ENCODE measurements at places on chromosomes 5 and 9.

DNA sequence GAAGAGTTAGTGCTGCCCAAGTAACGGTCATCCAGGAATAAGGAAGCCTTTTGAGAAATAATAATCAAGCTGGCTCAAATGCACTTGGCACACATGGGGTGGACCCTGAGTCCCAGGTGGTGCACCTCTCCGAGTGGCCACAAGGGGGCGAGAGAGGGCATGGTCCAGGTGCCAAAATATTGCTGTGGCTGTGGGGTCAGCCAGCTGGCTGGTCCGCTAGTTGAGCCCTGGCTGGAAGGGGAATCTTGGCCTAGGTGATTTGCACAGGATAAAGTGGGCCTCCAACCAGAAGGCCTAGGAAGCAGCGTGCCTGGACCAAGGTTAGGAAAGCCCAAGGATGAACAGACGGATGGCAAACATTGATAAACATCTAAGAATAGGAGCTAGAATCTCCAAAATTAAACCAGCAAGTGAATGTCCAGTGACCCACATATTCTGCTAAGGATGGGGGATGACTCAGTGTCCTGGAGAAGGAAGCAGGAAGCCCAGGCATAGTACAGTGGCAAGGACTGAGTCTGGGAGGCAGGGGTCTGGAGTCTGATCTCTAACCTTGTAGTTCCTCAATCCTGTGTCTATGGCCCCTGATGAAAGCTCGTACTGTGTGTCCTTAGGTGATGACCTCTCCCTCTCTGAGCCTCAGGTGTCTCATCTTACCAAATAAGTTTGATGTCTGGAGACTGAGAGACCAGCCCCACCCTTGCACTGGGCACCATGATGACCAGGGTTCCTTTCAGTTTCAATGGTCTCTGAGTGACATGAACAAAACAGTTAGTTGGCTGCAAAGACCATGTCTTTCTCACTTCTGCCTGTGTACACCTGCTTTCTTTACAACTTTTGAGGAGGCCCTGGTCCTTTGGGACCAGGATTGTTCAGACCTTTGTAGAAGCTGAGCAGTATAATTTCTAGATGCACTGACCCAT lies 19.2 kb upstream of the SHB start:
- DNase-seq: peak; percentile 66

GRCh38 chr9:5633243-5633642 lies 4.3 kb downstream of the RIC1 start:
- DNase-seq: no peak

DNA sequence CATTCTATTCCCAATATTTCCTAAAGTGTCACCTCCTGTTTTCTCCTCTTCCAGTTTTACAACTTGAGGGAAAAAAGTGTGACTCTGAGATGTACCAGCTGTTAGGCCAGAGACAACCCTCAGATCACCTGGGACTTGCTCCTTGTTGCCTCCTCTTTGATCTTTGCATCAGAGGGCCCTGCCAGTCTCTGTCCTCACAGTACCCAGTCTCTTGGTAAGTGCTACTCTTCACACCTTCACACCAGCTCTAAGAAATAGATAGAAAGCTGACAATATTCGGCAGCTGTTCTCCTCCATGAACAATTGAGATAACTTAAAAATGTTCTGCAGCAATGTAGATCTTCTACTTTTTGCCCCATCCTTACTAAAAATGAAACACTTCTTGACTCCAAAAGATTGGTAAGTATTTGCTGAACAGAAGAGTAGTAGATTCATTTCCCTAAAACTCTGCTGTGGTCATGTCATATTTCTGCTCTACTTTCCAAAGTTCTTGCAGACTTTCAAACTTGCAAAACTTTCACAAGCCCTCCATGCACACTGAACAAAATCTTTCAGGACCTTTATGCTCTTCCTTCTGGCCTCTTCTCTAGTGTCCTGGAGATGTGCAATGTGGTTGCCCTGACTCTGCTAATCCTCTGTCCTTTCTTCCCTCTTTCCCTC lies 188.6 kb downstream of the SNX18 start:
- no peak for DNase-seq

DNA sequence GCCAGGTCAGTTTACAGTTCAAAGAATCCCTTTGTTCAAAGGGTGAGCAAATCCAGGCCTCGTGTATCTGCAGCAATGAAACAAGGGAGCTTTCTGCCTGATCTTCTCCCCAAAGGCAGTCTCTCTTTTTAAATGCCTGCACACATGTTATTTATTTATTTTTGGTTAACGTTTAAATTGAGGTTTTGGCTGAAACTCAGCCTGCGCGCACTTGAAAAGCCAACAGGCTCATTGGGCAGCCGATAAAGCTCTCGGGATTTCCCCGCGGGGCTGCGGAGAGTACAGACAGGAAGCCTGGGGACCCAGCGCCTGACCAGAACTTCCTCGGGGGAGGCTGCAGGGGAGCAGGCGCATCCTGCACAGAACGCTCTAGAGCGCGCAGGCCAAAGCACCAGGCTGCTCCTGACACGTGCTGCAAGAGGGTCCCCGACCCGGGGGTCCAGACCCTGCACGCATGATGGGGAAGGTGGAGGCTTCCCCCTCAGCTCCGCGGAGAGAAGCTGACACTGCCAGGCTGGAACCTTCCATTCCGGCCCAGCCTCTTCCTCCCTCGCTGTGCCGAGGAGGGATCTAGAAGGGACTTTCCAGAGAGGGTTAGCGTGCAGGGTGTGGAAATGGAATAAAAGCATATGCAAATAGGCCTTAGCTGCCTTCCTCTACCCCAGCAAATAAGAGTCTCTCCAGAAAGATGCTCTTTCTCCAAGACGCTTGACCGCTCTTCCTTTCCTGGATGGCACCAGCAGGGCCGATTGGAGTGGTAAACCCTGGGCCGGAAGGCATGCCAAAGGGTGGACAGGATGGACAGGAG lies 46.1 kb downstream of the PTTG1 start:
- peak; percentile 37 for DNase-seq

DNA sequence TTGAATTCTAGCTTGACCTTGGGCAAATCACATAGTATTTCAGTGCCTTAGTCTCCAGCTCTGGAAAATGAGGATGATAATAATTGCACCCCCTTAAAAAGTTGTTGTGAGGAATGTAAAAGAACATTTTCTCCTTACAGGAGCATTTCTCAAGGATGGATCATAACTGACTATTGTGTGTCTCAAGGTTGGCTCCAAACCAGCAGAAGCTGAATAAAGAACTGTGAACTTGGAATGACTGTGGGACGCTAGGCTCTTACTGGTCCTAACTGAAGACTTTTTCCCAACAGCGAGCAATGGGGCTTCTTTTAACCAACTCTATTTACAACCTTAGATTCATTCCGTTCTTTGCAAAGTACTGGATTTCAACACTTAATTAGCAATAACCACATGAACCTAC lies 26.2 kb upstream of the GLRX start:
- DNase-seq: no peak
